ENCODE measurements at places on chromosomes 6 and 20.

DNA sequence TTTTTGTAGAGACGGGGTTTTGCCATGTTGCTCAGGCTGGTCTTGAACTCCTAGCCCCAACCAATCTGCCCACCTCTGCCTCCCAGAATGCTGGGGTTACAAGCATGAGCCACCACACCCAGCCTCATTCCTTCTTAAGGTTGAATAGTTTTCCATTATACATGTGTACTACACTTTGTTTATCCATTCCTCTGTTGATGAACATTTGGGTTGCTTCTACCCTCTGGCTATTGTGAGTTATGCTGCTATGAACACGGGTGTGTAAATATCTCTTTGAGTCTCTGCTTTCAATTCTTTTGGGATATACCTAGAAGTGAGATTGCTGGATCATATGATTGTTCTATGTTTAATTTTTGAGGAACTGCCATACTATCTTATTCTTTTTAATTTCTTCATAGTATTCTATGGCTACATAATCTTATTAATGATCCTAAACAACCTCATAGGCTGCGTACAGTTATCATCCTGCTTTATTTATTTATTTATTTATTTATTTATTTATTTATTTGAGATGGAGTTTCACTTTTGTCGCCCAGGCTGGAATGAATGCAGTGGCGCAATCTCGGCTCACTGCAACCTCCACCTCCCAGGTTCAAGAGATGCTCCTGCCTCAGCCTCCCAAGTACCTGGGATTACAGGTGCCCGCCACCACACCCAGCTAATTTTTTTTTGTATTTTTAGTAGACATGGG, 49.2 kb upstream of the TLDC2 start:
- no peak for DNase-seq

DNA sequence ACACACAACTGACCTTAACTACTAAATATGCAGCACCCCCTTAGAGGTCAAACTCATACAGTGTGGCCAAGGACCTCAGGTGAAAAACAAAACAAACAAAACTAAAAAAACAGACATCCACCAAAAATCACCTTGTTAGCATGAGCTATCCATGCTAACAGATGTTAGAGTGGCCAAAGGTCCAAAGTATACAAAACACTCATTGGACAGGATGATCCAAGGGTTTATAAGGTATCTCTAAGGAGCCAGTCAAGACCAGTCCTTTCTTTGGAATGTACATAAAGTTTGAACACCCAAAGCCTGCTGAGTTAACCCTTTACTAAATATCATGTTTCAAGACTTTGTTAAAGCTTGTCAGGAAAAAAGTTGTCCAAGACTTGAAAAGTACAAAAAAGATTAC, 35.8 kb downstream of the THEMIS start:
- no peak for DNase-seq

DNA sequence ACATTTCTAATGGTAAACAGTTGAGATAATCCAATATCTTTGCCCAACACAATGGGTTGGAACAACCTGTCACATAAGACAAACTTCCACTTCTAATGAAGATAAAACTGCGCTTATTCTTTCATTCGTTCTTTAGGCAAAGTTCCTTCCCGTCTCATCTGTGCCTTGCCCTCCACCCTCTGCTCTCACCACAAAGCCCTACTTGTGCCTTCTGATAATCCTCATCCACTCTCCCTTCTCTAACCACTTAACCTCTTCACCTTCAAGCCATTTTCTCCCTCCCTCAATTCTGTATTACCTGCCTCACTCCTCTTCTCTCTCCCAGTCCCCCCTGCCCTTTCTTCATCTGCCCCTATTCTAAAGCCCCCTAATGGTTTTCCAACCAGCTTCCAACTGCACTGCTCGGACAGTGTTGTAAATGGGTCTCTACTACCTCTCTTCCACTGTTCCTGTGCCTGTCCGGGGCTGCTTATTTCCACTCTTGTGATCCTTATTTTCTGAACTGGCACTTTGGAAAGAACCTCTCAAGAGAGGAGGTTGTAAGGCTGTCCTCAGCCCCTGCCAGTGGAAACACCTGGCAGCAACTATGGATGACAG, 62.9 kb upstream of the MYB start:
- DNase-seq = no peak

DNA sequence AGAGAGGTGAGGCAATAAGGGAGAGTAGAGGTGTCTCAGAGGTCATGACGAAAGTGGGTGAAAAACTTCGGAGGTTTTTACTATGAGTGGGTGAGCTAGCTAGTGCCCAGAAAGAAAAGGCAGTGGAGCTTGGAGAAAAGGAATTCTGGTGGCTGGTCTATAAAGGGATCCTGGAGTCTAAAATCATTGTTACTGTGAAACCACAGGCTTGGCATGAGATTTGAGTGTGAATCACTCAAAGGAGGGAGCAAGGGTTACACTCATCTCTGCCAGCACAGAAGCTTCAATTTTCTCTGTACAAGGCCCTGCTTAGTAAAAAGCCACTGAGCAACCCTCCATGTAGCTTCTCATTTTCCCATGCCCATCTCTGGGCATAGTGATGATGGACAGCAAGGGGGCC, 47.5 kb downstream of the CD83 start:
- no peak for DNase-seq

DNA sequence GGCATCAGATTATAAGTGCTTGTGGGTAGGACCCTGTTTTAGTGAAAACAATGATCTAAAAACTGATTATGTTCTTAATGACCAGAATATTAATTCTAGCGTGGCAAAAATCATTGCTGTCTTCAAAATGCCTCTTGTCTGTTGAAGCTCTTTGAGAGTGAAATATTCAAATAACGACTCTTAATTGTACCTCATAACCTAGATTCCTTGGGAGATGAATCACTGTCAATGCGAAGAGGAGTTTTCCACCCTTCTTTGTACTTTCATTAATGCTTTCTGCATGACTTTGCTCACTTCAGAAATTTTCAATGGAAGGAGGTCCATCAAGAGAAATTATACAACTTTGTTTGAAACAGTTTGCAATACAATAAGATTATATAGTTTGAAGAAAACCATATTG, 71.5 kb downstream of the CRYBG1 start:
- no peak for DNase-seq

GRCh38 chr6:132812756-132813172, 1.6 kb upstream of the RPS12 start:
- DNase-seq = no peak

DNA sequence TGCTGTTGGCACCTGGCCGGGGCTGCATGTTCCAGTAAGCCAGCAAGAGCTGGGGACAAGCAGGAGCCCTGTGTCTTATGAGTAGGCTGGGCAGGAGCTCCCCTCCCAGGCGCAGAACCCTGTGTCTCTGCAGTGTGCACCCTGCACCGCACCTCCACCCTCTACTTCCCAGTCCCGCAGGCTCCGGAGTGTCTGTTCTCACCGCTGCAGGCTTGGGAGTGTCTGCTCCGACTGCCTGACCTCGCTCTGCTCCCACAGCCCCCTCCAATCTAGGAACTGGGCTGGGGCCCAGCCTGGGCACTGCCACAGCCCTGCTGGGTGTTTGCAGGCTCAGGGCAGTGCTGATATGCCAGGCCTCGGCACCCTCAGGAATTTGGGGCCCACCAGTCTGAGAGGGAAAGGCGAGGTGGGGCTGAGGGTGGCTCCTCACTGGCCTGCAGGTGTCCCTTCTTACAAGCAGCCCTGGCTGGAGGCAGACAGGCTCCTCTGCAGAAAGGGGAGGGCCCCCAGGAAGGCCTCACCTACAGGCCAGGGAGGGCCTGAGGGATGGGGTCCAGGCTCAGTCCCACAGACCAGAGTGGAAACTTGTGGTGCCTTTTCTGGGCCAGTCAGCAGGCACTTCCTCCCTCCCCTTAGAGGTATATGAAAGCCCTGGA, 871.6 kb upstream of the GJE1 start:
- no peak for DNase-seq

- no peak for DNase-seq
These were observed 436.1 kb upstream of the FLRT3 start for GRCh38 chr20:14773486-14773885.

DNA sequence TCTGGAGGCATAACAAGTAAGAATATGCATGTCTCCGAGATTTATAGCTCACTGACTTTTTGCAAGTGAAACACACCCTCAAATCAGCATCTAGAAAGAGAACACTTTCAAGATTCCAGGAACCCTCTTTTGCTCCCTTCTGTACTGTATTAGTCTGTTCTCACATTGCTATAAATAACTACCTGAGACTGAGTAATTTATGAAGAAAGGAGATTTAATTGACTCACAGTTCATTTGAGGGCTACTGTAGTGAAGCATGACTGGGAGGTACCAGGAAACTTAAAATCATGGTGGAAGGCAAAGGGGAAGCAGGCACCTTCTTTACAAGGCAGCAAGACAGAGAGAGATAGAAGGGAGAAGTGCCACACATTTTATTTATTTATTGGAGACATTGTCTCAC, 269.9 kb downstream of the UTRN start:
- DNase-seq = no peak

DNA sequence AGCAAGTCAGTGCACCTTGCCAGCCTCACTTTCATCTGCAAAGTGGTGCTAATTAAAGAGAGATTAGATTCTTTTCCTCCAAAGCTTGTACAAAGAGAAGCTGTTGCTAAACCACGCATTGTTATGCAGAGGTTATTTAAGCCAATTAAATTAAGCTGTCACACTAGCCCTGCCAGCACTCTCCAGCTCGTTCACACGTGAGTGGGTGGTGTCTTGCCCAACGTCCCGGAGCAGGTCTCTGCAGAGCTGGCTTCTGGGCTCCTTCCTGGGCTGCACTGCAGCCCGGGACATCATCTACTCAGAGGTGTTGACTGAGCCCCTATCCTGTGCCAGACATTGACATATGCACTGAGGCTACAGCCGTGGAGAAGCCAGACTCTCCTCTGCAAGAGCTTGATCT, 401.6 kb upstream of the SULF2 start:
- no peak for DNase-seq

- no peak for DNase-seq
These were observed 143.7 kb downstream of the RALGAPA2 start for GRCh38 chr20:20568604-20569205.

- no peak for DNase-seq
These were observed 214.5 kb downstream of the SOX4 start for GRCh38 chr6:21808045-21808470.
